ENCODE measurements at places on chromosomes 2 and 18. TPM values are rescaled to one million over a fixed set of nuclear protein-coding genes. Genes with fewer than 3 reads are reported as not detected.

The CRYBA2 gene
- not detected for polyA plus RNA-seq

The USP37 gene
- polyA plus RNA-seq, result 18.6 TPM

The AFF3 gene
- 24.3 TPM for polyA plus RNA-seq

The LIMS4 gene
- 1.5 TPM for polyA plus RNA-seq

The ARHGEF33 gene
- 2.8 TPM for polyA plus RNA-seq

The SPDYA gene
- polyA plus RNA-seq, result 4.0 TPM

The COL3A1 gene
- polyA plus RNA-seq, result 1,570 TPM
